Psoas muscle (tissue), 8 donors: ENCODE measurements at places on chromosomes 12 and 14. TPM values are rescaled to one million over a fixed set of nuclear protein-coding genes. Genes with fewer than 3 reads are reported as not detected.

DNA sequence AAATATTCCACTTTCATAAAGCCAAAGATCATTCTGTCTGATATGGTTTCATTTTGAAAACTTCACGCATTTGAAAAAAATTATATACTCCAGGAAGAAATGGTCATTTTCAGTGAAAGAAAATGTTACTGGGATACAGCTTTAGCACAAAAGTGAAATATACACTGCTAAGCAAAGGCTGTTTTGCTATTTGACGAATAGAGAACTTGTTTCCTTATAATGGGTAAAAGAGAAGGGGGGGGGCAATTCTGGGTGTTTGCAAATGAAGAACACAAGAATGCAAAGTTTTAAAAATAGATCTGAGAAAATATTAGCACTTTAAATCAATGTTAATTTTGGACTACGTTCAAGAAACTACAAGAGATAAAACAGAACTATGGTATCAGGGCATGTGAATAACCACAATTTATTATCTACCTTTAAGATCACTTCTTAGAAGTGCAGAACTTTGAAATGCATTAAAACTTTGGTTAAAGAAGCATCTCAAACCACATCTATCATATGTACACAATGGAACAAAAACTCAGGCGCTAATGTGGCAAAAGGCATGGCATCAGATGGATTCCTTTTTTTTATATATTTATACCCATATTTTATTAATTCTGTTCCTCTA is 51.1 kb downstream of the EFCAB11 start:
- H3K4me1 ChIP-seq, result peaks cover 6% of the 10 kb centered on the region
- H3K4me3 ChIP-seq, result no peak overlapping the region
- H3K27ac ChIP-seq, result no peak overlapping the region
- no peaks in the 10 kb centered on the region for H3K27me3 ChIP-seq
- no peaks in the 10 kb centered on the region for H3K36me3 ChIP-seq

DNA sequence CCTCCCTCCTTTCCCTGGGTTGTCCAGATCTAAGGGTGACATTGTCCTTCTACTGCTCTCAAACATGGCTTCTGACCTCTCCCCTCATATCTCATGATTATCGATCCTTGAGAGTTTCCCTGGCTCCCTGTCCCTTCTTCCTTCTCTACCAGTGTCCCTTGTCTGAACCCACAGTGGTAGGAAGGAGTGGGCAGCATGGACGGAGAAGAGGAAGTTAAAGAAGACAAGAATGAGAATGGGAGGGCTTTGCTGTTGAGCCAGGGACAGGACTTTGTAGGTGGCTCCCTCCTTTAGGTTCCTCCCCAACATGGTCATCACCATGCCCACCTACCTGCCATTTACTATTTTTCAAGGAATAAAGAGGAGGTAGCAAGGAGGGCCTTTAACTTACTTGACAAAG is 166.7 kb downstream of the TMEM117 start:
- no peaks in the 10 kb centered on the region for H3K4me1 ChIP-seq
- no peak for DNase-seq
- H3K27ac ChIP-seq, result no peak overlapping the region
- no peaks in the 10 kb centered on the region for H3K36me3 ChIP-seq
- H3K4me3 ChIP-seq, result no peak overlapping the region
- H3K27me3 ChIP-seq, result no peaks in the 10 kb centered on the region

CD163 gene
- 52.4 TPM for total RNA-seq

CFAP73 gene
- total RNA-seq, result not detected

NANOG gene
- total RNA-seq, result not detected
